ENCODE measurements at places on chromosomes 4 and X.

GRCh38 chr4:10020871-10021652 lies at the start of gene SLC2A9:
Gene SLC2A9 (minus strand): TSS chr4:10021497. CDS start chr4:10021429, 68 bp downstream.
- no peak for DNase-seq

DNA sequence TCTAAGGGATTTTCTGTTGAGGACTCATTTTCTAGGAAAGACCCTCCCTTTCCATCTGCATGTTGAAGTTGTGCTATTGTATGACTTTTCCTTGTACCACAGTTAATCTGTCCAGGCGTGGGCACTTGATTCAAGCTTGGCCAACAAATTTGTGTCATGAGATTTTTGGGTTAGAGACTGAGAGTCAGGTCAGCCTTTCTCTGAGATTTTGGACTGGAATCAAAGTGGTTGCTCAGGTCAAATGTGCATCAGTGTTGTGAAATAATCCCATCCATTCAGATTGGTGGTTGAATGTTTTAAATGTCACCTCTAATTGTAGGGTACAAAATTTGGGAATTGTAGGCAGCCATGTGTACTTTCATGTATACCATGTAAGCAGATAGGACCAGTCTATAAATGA lies 545.2 kb upstream of the IGFBP7 start:
- DNase-seq, result no peak

GRCh38 chr4:108637856-108638255 lies 12.5 kb upstream of the OSTC start:
- DNase-seq, result no peak

GRCh38 chr4:43758836-43759235 lies 689.8 kb downstream of the KCTD8 start:
- no peak for DNase-seq

- no peak for DNase-seq
Observed at GRCh38 chrX:132810488-132810887, 147.9 kb downstream of the HS6ST2 start.

DNA sequence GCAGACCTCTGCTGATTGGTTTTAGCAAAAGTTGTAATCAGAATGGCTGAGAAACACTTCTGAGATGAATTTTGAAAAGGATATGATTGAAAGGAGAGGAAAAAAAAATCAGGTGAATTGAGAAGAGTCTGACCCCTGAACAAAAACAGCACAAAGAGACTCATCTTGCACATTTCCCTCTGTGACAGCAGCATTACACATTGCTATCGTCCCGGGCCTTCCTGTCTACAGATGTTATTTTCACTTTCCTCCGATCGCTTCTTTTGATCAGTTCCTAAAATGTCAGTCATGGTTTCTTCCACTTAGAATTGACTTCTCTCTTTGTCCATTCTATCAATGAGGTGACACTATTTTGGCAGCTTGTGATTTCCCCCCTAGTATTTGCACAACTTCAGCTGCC lies 262.6 kb downstream of the GPC3 start:
- DNase-seq, result no peak

DNA sequence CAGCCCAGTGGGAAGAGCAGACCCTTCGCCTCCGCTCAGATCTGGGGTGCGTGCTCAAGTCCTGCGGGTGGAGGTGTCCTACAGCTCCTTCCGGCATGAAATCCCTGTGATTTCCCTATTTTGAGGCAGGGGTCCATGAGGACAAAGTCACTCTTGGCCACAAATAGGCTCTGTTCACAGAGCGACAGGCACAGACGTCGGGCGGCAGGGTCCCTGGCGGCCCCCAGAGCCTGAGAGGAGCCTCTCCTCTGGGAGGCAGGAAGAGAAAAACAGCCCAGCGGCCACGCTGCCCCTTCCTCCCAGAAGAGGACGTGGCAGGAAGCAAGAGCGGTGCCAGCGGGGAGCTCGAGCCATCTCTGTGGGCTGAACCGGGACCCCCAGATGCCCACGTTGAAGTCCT lies 38.7 kb downstream of the ABLIM2 start:
- DNase-seq, result no peak

DNA sequence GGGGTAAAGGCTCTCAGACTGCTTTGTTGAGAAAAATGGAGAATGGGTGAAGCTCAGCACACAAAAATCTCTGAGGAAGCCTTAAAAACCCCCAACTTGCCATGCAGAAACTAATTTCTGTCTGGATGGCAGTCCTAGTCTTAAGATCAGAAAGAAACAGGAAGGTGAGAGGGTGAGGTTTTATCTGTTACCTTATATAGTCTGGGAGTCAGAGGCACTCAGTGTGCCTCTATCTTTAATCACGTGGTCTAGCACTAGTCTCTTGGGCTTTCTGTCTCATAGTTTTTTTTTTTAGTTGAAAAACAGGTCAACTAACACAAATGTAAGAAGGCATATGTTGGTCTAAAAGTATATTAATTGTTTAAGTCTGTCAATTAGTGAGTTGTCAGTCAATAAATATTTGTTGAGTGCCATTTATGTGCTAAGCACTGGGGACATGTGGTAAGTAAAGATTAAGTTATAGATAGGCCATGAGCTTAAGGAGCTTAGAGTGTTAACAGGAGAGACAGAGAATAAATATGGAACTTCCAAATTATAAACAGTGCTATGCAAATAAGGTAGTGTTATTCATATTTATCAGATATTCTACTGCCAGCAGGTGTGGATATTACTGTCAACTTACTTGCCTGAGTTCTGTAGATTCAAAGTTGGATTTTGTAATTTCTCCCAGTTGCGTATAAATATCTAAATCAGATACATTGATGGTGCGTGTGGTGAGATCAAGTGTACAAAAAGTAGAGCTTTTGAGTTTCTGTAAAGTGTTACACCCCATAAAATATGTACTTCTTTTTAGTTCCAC lies 7.0 kb downstream of the CYBB start:
- DNase-seq, result no peak

- no peak for DNase-seq
Observed at GRCh38 chrX:56987741-56988140, 7.6 kb downstream of the SPIN3 start.

DNA sequence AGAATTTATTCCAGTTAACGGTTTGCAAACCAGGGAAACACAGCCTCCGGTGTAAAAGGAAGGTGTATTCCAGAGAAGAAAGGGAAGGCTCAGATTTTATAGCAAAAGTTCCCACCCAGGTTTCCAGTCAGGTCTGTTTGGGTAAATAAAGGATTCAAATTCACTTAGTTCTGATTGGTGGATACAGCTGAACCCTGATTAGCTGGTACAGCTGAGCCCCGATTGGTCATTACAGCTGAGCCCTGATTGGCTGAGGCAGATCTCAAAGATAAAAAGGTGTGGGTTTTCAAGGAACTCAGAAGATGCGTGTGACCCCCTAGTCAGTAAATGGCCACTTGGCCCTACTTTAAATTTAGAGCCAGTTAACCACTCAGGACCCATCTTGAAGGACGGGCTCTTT lies 6.6 kb downstream of the CLRN2 start:
- DNase-seq, result no peak

GRCh38 chr4:2484185-2484584 lies 15.3 kb downstream of the RNF4 start:
- DNase-seq, result no peak

- no peak for DNase-seq
Observed at GRCh38 chr4:2799971-2800690, 7.2 kb downstream of the SH3BP2 start.

DNA sequence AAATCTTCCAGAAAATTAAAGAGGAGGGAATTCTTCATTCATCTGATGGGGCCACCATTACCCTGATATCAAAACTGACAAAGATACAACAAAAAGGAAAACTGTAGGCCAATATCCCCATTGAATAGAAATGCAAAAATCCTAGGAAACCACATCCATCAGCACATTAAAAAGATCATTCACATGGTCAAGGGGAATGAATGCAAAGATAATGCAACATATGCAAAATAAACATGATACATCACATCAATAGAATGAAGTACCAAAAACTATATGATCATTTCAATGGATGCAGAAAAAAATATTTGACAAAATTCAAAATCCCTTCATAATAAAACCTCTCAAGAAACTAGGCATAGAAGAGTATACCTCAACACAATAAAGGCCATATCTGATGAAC lies 108.9 kb upstream of the SH3RF1 start:
- no peak for DNase-seq

GRCh38 chr4:84325625-84326024 lies 173.5 kb downstream of the NKX6-1 start:
- DNase-seq, result no peak

DNA sequence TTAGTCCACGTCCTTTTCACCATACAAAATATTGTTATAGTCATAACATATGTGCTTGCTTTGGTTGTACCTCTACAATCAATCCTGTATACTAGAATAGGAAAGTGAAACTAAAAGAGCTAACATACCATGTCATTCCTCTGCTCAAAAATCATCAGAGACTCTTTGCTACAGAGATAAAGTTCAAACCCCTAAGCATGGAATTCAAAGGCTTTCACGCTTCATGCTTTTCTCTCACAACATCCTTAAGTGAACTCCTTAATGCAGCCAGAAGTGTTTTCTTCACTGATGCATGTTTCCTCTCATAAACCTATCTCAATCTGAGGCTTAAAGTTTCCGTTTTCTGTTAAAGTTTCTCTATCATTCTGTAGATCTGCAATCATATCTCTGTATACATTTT lies 744.6 kb upstream of the IGFBP7 start:
- DNase-seq, result no peak

GRCh38 chrX:109393859-109394258 lies 88.0 kb downstream of the GUCY2F start:
- DNase-seq, result no peak

DNA sequence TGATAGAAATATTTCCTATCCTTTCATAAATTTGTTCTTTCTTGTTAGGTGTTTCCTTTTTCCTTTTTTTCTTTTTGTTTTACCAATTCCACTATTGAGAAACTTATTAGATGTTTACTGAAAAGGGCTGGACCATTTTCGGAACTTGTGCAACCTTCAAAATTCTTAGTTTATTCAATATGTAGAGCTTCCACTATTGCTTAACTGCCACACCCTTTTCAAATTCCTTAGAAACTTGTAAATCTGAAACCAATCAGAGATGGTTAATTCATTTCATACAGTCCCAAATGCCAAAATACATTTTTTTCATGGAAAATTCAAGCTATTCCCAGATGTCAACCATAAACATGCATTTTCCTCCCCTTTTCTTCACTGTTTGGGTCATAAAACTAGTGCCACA lies 66.1 kb upstream of the SLC39A8 start:
- DNase-seq, result no peak

DNA sequence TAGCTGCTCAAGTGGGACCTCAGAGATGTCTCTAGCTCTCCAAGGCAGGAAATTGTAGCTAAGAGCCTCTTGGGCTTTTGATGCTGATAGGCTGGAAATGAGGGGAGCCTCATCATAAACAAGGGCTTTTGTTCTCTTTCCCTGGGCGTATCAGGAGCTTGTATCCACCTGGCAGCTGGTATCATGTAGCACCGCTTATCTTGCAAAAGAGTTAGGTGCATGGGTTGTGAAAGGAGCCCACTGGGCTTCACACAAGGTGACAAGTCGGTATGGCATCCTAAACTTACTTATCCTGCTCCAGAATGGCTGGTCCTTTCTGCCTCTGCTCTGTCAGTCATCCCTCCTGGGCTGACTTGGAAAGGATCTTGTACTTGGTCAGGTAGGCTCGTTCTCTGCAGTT lies 565.8 kb downstream of the GRXCR1 start:
- no peak for DNase-seq

DNA sequence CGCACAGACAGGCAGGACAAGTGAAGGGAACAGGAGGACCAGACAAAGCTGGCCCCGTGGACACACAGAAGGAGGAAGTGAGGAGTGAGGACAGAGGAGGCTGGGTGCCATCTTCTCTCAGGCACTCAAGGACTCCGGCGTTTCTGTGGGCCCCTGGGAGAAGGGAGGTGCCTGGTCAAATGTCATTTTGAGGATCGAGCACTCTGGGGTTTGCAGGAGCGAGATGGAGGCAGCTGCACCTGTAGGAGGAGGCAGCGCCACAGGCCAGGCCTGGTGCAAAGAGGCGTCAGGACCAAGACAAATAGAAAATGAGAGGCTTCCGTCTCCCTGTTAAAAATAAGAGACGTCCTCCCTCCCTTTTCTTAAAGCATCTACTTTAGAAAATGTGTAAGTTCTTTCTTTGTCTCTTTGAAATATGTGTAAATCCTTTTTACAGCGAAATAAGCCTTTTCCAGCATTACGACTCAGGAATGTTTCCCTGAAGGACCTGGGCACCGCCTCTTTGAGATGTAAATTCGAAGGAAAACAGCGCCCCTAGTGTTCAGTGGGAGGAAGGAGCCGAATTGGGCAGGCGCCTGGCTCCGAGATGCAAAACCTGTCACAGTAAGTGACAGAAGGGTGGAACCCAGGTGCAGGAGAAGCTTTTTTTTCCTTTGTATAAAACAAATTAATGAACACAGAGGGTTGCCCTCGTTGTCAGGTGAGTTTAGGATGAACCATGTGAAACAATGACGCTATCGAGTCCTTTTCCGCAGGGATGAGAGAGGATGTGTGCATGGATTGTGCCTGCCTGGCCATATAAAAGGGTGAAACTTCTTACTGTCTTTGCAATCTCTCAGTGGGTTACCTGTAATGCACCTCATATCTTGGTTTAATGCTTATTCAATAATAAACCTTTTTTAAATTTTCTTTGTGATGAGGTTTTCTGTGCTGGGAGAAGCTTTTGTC lies 1.4 kb upstream of the C4orf50 start:
- DNase-seq, result no peak

DNA sequence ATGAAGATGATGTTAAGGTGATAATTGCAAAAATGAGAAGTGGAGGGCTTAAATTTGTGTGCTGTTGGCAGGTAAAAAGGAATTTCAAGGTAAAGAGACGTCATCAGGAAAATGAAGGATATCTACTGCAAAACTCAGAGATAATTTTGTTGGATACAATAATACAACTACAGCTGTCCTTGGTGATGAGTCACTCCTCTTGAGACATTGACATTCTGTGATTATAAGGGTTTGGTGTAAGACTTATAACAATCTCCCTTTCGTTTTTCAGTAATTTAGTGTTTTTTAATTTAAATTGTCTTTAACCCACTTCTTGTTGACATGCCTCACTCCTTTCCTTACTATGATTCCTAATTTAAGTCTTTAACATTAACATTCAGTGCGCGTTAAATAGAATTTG lies 1074.1 kb upstream of the SLIT2 start:
- DNase-seq, result no peak

- DNase-seq, result no peak
Observed at GRCh38 chr4:125283707-125284279, 31.0 kb upstream of the FAT4 start.

GRCh38 chr4:114547340-114548134 lies 51.1 kb upstream of the UGT8 start:
- DNase-seq, result no peak

DNA sequence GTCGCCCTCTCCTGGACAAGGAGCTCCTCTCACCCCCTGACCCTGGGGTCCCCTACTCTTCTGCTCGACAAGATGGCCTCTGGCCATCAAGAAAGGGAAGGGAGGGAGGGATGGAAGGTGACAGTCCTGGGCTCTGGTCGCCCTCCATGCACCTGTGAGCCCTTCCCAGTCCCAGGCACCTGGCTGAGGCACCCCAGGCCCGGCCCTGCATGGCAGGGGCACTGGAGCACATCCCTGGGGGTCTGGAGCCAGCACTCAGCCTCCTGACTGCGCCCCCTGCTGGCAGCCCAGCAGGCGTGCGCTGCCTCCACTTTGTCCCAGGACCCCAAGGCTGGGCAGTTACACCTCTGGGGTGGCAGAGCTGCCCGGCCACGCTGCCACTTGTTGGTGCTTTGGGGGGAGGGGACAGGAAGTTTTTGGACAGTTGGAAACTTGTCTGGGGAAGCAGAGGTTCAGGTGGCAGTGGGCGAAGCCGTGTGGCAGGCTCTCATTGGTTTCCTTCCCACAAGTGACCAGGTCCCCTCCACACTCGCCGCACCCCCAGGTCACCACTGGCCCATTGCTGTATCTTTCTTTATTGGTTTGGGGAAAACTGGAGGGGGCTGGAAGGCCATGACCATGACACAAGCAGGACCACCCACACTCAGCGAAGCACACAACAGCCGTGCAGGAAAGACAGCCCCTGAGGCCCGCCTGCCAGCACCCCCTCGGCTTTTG lies 4.3 kb downstream of the PNCK start:
- DNase-seq, result no peak

All from NCI-H2227 treated with DMSO at 0.1 percent for 48 hours (cell line).